Activated naive CD4-positive, alpha-beta T cell treated with anti-CD3 and anti-CD28 coated beads, Interleukin-2, amount 50 U/mL, for 16 hours (primary cell): ENCODE measurements at places on chromosomes 3 and 15.

DNA sequence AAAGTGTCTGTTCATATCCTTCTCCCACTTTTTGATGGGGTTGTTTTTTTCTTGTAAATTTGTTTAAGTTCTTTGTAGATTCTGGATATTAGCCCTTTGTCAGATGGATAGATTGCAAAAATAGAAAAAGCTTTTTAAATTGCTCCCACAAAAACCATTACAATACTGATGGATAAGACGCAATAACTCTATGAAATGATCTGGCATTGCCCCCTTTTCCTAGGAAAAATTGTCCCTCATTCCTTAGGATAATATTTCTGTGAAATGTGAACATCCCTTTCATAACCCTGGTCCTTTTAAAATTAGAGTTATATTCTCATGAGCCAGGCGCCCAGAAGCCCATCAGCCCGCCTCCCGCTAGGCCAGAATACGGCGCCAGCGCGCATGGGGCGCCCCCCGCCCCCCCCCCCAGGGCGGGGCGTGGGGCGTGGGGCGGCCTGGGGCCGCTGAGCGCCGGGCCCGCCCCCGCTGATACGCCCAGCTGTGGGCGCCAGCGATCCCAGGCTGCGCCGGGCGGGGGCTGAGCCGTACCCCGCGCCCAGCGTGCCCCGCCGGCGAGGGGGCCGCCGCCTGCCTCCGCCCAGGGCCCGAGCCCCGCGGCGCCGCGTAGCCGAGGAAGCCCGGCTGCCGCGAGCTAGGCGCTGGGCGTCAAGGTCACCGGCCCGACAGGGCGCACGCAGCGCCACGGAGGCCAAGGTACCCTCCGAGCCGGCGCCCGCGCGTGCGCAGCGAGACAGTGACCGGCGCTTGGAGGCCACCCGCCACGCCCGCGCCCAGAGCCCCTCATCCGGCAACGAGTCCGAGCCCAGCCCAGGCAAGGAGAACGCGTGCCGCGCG lies 11.1 kb upstream of the ROPN1B start:
- DNase-seq, result no peak

GRCh38 chr15:79076661-79077060 lies 13.9 kb downstream of the RASGRF1 start:
- DNase-seq, result no peak

GRCh38 chr3:52067046-52067445 lies 10.7 kb upstream of the DUSP7 start:
- DNase-seq, result no peak

- DNase-seq, result no peak
Observed at GRCh38 chr3:187767266-187768012, 22.2 kb upstream of the BCL6 start.
